Fibroblast of lung (primary cell): ENCODE measurements at places on chromosomes 3 and 15.

DNA sequence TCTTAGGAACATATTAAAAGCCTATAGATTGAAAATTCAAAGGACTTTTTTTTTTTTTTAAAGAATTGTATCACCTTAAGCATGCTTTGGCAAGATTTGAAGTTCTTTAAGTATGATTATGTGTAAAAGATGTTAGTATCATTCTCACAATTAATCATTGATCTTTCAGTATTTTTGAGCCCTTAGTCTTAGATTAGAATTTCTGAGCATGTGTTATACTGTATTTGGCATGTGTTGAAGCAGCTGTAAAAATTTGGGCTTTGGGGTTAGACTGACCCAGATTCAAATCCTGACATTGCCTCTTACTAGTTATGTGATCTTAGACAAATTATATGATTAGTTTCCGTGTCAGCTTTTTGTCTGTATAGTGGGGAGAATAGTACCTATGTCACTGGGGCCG lies 6.3 kb downstream of the OXSR1 start:
- no peak for DNase-seq

DNA sequence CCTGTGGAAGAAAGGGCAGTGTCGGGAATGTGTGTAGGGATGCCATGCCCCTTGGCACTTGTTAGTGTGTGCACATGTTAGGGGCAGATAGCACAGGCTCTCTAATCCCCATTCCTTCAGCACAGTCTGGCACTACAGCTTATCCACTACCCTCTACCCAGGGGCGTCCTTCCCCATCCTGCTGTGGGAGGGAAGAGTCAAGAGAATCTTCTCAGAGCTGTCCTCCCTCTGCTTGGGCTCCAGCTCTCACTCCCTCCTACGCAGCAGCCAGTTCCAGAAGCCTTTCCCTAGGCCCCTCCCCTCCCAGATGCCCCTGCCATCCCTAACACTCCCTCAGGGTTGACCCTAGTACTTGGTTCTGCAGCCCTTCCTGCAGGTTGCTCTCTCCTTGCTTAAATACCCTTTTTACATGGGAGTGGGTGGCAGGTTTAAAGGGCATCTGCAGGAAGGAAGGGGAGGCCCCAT lies 815 bp upstream of the GRM2 start:
- no peak for DNase-seq

GRCh38 chr15:90593499-90594158 lies 63.9 kb downstream of the CRTC3 start:
- no peak for DNase-seq

DNA sequence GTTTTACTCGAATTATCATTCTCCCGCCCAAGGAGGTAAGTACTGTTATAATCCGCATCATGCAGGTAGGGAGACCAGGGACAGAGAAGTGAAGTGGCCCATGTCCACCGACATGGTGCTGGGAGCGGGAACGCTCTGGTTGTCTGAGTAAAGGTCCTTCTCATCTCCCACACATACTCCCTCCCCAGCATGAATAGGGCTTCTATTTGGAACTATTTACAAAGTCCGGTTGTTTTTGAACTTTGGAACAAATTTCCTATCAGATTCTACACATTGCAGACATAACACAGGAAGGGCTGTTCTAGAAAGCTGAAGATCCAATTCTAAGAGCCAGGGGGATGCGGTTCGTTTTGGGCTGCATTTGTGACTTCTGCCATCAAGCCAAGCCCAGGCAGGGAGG lies 94.8 kb upstream of the TLE3 start:
- DNase-seq: no peak

DNA sequence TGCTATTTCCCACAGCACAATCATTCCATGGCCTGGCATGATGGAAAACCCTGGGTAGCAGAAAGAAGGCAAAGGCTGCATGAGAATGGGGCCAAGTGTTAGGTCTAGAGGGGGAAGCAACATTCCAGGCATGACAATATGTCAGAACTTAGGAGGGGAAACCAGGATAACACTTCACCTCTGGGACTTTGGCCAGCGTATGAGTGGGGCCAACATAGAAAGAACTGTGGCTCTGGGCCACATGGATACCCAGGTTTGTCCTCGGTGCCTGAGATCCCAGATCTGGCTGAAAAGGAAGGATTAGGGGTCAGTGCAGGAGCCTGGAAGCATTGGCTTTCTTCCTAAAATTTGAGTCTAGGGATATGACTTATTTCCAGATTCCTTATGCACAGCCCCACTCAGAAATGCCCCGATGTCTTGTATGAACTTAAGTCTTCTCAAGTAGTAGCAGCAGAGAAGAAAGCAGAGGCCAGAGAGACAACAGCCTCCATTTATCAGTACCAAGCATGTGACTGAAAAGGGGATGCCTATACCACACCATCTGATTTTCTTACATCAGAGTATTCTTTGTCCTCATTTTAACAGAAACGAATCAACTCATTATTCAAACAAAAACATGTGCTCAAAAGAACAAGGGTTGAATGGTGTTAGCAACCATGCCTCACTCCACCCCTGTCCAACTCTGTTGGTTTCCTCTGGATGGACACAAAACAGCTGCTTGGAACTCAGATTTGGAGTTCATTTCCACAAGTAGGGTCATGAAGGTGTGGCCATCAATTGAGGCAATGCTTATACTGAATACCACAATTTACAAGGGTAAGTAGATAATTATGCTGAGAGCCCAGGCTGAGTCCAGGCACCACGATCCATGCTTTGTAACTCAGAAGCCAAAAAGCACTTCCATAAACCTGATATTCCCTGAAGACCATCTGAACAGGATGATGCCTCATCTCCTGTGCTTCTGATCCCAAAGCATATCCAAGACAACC lies 43.7 kb upstream of the NDUFB4 start:
- DNase-seq: no peak
